Immature natural killer cell (primary cell): ENCODE measurements at places on chromosomes 5 and 9. TPM values are rescaled to one million over a fixed set of nuclear protein-coding genes. Genes with fewer than 3 reads are reported as not detected.

TAL2 gene
- polyA plus RNA-seq, result not detected

RNF224 gene
- not detected for polyA plus RNA-seq

TAF11L13 gene
- polyA plus RNA-seq, result not detected

ITGA2 gene
- not detected for polyA plus RNA-seq

FBP2 gene
- polyA plus RNA-seq, result not detected

CDC23 gene
- polyA plus RNA-seq, result 15.3 TPM

IFNA2 gene
- polyA plus RNA-seq, result not detected

ALG2 gene
- polyA plus RNA-seq, result 23.8 TPM

PHF24 gene
- not detected for polyA plus RNA-seq

ALDH1A1 gene
- 0.09 TPM for polyA plus RNA-seq

PDGFRB gene
- polyA plus RNA-seq, result 6.4 TPM

NR5A1 gene
- not detected for polyA plus RNA-seq

GLDC gene
- not detected for polyA plus RNA-seq

PCDHB14 gene
- not detected for polyA plus RNA-seq

TEX48 gene
- polyA plus RNA-seq, result not detected
